Glutamatergic neuron (in vitro differentiated cells): ENCODE measurements at places on chromosomes 7 and 10.
A peak's percentile ranks its signal among the peaks of the same experiment; 100 is the strongest.

DNA sequence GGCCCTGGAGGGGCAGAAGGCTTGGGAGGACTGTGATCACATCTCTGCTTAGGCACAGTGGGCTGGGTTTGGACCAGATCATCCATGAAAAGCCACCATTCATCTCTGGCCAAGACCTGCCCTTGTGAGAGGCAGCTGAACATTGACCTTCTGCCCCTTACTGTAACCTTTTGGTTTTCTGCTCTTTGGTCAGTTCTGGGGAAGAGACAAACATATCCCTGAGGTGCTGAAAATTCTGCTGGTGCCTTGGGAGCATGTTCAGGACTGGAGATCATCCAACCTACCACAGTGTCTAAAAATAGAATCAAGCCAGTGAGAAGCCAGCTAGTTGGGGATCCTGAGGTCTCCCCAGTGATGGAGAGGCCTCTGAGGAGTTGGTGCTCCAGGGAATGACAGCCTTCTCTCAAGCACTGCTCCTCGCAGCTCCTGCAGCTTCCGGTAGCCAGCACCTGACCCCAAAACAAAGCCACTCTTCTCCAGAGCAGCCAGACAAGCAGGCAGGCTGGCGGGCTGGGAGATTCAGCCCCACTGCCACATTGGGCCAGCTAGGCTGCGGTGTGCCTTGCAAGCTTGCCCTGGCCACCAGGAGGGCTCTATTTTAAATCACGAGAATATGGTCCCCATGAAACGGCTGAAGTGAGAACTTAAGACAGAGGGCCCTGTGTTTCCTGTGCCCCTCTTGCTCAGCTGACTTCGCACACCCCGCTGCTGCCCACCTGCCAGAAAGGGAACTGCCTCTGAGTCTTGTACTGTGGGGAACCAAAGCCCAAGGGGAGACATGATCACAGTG lies 37.8 kb upstream of the UBE2H start:
- DNase-seq: no peak

DNA sequence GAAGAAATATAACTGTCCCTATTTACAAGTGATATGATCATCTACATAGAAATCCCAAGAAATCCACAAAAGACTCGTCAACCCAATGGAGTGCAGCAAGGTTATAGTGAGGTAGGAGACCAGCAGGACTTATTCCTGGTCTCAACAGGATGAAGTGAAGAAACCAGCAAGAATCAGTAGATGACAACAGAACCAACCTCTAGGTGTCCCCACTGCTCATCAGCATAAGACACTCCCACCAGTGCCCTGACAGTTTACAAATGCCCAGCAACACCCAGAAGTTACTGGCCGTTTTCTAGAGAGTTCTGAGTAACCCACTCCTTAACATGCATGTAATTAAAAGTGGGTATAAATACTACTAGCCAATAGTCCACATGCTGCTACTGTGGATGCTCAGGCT lies 470.5 kb upstream of the LRRTM3 start:
- DNase-seq: no peak

- no peak for DNase-seq
Observed at GRCh38 chr7:111499027-111499426, 63.3 kb downstream of the IMMP2L start.

DNA sequence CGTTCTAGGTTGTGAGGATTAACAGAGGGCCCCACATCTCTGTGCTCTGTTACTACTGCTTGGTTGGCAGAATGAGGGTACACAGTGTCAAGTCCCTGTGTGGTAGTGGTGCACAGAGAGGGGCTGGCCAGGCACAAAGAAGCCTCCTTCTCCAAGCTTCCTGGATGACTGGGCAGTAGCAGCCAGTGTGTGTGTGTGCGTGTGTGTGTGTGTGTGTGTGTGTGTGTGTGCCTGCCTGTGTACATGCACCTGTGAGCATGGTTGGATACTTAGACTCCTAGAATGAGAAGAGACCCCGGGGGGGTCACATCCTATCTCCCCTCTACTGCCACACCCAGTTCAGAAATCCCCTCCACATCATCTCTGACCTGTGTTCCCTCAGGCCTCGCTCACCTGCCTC lies 146.7 kb upstream of the UNC5B start:
- DNase-seq: no peak

GRCh38 chr7:37448636-37449361 lies at the start of gene ELMO1:
TSS of gene ELMO1 (minus strand) at chr7:37448864. CDS start at chr7:37342690, 106,174 bp downstream.
- DNase-seq: peak; percentile 78

- DNase-seq: peak; percentile 24
Observed at GRCh38 chr10:91251430-91252056, 31.1 kb downstream of the PCGF5 start.

DNA sequence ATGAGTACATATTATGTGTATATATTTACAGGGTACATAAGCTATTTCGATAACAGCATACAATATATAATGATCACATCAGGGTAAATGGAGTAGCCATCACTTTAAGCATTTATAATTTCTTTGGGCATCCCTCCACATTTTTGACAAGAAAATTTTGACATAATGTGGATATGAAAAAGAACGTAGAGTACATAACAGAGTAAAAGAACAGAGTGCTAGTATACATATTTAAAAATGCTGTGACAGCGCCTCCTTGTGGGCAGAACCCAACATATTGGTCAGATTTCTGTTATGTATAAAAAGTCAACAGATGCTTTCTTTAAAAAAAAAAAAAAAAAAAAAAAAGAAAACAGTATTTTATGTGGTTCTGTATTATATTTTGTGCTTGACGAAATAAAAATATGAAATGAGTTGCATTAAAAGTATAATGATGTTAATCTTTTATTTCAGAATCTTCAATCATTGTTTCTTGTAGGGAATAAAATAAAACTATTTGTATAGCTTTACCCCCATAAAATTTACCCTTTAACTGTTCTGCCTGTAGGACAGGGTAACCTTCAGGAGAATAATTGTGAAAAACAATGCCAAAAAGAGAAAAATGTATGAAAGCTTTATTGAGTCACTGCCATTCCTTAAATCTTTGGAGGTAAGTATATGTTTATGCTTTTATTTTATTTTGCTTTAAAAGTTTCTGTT lies 18.3 kb upstream of the HBP1 start:
- DNase-seq: peak; percentile 72

DNA sequence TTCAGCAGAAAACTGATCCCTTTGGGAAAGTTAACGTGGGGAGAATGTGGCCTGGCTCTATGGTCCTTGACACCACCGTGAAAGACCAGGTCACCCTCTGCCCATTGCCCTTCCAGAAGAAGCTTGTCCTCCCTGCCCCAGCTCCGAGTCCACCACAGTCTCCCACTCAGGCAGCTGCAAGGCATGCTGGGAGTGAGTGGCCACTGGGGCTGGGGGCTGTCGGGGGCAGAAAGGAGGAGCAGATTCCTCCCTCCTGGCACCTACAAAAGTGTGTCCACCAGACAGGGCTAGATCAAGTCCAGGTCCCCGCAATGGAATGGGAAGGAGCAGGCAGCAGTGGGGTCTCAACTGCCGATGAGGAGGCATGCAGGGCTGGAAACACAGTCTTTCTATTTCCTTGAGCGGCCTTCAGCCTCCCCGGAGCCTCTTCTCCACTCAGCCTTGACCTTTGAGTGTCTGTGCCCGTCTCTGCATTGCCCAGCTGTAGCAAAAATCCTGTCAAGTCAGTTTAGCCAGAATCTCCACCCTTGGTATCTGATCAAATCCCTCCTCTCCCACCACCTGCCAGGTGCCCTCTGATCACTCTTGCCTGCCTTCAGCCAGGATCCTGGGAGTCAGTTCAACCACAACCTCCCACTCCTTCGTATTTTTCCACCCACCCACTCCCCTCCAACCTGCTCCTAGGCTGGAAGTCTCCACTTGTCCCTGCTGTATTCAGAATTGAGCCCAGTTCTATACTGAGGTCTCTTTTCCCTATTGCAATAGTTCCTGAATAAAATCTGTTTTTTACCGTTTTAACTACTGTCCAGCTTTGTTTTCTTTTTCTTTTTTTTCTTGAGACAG lies 6.9 kb upstream of the ZNF316 start:
- no peak for DNase-seq

GRCh38 chr7:102874166-102874829 lies 38.5 kb upstream of the LRRC17 start:
- DNase-seq: no peak

DNA sequence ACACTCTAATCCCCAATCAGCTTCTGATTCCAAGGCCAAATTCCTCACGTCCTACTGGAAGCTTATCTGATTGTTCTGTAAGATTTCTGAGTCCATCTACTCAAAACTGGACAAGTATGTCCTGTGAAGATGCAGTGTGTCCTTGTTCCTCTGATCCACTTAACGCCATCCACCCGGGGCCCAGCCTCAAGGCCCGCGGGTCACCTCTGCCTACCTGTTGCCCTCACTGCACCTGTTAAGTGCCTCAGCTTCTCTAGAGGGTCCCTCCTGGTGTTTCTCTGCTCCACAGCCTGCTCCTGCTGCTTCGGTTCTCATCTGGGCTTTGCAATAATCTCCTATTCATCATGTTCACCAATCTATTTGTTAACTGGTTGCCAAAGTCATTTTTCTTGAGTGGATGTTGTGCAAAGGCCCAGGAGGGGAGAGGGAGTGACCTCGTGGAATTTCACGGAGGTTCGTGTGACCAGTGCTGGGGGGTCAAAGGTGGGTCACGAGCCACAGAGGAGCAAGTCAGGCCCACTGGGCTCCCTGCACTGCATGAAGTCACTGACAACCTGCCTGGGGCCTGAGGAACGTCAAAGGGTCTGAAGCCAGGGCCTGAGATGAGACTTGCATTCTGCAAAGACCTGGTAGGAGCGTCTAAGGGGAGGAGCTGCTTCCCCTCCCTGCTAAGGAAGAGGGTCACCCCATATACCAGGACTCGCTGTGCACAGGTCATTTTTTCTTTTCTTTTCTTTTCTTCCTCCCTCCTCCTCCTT lies 338.1 kb downstream of the WDR37 start:
- no peak for DNase-seq

- no peak for DNase-seq
Observed at GRCh38 chr10:10078446-10078845, 939.2 kb upstream of the CELF2 start.

- no peak for DNase-seq
Observed at GRCh38 chr7:131769241-131769640, 212.8 kb upstream of the PODXL start.

GRCh38 chr7:20449176-20449575 lies 118.5 kb downstream of the ITGB8 start:
- DNase-seq: no peak

GRCh38 chr10:129328546-129328945 lies 138.5 kb upstream of the MGMT start:
- DNase-seq: no peak

GRCh38 chr7:38630720-38631673 lies at the start of gene AMPH:
TSS of gene AMPH (minus strand) at chr7:38631373. CDS start at chr7:38631351, 22 bp downstream.
- DNase-seq: peak; percentile 84

DNA sequence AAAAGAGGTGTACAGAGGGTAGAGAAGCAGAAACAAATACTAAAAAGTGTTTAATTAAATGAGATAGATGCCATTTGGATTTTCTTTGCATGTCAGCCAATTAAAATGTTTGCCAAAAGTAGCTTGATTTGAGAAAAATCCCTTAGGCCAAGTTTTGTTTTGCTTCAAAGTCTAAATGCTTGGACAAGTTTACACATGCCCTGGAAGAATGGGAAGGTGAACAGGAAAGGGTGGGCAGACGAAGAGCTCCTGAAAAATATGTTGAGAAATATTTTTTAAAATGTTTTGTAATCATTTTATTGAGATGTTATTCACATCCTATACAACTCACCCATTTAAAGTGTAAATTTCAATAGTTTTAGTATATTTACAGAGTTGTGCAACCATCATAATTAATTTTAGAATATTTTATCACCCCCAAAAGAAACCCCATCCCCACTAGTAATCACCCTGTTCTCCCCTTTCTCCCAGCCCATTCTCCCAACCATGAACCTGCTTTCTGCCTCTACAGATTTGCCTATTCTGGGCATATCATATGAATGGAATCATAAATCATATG lies 98.5 kb upstream of the ANK3 start:
- no peak for DNase-seq

- DNase-seq: peak; percentile 89
Observed at GRCh38 chr10:4825868-4826791, at the start of gene AKR1E2. TSS of gene AKR1E2 (plus strand) at chr10:4826207. CDS start at chr10:4826325, 118 bp downstream.

GRCh38 chr7:105444342-105444987 lies 55.7 kb upstream of the SRPK2 start:
- DNase-seq: no peak

- no peak for DNase-seq
Observed at GRCh38 chr10:45302573-45302972, 12.8 kb downstream of the OR13A1 start.

- DNase-seq: no peak
Observed at GRCh38 chr7:17184805-17185689, 113.4 kb upstream of the AHR start.

- DNase-seq: no peak
Observed at GRCh38 chr10:123399276-123399839, 245.2 kb downstream of the BUB3 start.

GRCh38 chr7:45174966-45175765 lies 17.6 kb downstream of the RAMP3 start:
- DNase-seq: no peak

- DNase-seq: no peak
Observed at GRCh38 chr7:28556025-28556424, 143.7 kb downstream of the CREB5 start.

- DNase-seq: no peak
Observed at GRCh38 chr7:155769701-155770100, 42.6 kb downstream of the SHH start.

DNA sequence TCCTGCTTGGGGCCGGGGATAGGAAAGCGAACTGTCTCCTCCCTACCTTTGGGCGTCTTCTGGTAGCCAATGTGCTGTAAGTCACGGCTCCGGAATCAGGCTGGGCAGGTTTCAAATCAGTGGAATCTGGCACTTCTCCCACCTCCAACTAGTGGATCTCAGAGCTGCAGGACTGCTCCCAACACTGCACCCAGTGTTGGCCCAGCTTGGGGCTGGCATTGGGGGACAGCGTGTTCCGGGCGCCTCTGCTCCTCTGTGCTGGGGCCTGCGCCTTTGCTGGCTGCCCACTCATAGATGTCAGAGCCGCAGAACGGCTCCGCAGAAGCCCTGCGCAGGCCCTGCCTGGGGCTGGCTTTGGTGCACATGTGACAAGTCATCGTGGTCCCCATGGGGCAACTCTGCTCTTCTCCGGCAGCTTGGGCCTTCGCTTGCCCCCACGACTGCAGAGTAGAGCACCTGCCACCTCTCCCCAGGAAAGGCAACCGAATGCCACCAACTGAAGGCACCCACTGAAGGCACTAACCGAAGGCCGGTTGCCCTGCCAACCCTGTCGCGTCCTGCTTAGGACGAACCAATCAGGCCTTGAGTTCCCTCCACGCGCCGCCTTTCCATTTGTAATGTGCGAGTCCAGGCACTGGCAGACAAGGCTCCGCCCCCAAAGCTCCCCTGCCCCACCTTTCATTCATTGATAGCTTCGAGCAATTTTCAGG lies 85.5 kb upstream of the ABI1 start:
- DNase-seq: no peak

DNA sequence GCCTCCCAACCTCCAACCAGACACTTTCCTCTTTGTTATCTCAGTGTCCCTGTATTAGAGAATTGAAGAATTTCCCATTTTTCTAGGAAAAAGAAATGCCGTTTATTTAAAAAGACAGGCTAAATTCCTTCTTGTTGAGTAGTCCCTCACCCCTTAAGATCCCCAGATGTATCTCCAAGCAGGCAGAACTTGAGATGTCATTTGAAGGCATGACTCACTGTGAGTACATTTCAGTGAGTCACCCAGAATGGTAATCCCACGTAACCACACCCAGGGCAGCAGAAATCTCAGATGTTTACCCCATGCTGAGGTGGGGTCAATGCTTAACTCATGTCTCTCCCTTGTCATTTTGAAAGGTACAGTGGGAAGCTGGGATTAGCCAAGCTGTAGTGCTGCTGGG lies 4.4 kb downstream of the ZNF655 start:
- no peak for DNase-seq
